ENCODE measurements at places on chromosomes 7 and 10.

GRCh38 chr7:48786951-48787350 is 137.4 kb upstream of the CDC14C start:
- no peaks in the 10 kb centered on the region for H3K36me3 ChIP-seq
- no peak for DNase-seq
- H3K27ac ChIP-seq = no peak overlapping the region

GRCh38 chr7:138670594-138670993 is 30.6 kb downstream of the SVOPL start:
- H3K4me3 ChIP-seq = no peak overlapping the region
- H3K4me1 ChIP-seq = no peaks in the 10 kb centered on the region
- no peaks in the 10 kb centered on the region for H3K27me3 ChIP-seq
- H3K36me3 ChIP-seq = no peaks in the 10 kb centered on the region
- H3K27ac ChIP-seq = no peak overlapping the region
- no peak for DNase-seq

GRCh38 chr10:97731346-97732051 is 5.4 kb upstream of the ZFYVE27 start:
- no peaks in the 10 kb centered on the region for H3K27me3 ChIP-seq
- DNase-seq = peak; percentile 72

- peaks cover 25% of the 10 kb centered on the region for H3K4me1 ChIP-seq
- no peak for DNase-seq
- no peaks in the 10 kb centered on the region for H3K27me3 ChIP-seq
- peaks cover 16% of the 10 kb centered on the region for H3K36me3 ChIP-seq
- H3K27ac ChIP-seq = no peak overlapping the region
- H3K4me3 ChIP-seq = no peak overlapping the region
Observed at GRCh38 chr10:124035928-124036558, 57.4 kb downstream of the CHST15 start.
